ENCODE measurements at places on chromosomes 6 and 20. TPM values are rescaled to one million over a fixed set of nuclear protein-coding genes. Genes with fewer than 3 reads are reported as not detected.

- no peak for DNase-seq
Measured at GRCh38 chr20:33679758-33680485, 5.7 kb upstream of the NECAB3 start.

GRCh38 chr20:50798650-50799049, 3.8 kb downstream of the BCAS4 start:
- no peak for DNase-seq

TUBB1 gene
- total RNA-seq = not detected

- no peak for DNase-seq
Measured at GRCh38 chr20:5511930-5512329, 195.2 kb upstream of the PROKR2 start.

DNA sequence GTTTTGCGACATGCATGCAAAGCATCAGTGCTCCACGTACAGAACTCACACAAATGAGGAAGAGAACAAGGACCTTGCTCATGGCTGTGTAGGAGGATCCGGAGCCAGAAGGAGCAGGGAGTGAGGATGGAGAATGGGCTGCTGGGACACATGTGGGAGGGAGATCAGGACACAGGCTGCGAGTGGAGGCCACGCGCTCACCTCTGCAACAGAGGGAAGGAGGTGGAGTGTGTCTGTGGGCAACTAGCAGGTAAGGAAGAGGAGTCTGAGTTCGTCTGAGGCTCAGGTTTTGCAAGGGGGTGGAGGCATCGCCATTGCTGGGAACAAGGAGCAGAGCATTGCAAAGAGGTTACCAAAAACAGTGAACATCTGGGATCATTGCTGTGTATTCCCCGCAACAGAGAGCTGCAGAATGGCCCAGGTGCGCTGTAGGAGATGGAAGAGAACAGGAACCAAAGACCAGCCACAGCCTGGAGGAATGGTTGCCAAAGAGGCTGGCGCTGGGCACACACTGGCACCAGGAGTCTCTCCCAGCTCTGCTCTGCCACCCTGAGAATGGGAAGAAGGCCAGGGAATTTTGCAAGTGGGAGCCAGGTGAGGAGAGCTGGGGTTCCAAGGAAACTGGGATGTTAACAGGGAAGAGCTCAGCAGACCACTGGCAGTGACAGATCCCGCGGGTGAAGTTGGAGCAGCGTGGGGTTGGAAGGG, 90.0 kb upstream of the RPS6KA2 start:
- no peak for DNase-seq

LY6G6F gene
- not detected for total RNA-seq

TRIM40 gene
- not detected for total RNA-seq

STK4 gene
- total RNA-seq = 17.6 TPM

TRAM2 gene
- total RNA-seq = 19.2 TPM

ARFRP1 gene
- 49.0 TPM for total RNA-seq

TOX2 gene
- total RNA-seq = 2.0 TPM

SOX4 gene
- total RNA-seq = 59.8 TPM

ADGRB3 gene
- total RNA-seq = 4.7 TPM

ACSS1 gene
- total RNA-seq = 3.9 TPM

NELFE gene
- total RNA-seq = 132 TPM

HLA-DRB1 gene
- total RNA-seq = not detected

- DNase-seq = no peak
Measured at GRCh38 chr20:57613481-57613921, 6.7 kb downstream of the ZBP1 start.

TXLNB gene
- total RNA-seq = not detected

MPIG6B gene
- total RNA-seq = not detected

GRCh38 chr6:105879146-105879545, 207.0 kb upstream of the PRDM1 start:
- no peak for DNase-seq

DNA sequence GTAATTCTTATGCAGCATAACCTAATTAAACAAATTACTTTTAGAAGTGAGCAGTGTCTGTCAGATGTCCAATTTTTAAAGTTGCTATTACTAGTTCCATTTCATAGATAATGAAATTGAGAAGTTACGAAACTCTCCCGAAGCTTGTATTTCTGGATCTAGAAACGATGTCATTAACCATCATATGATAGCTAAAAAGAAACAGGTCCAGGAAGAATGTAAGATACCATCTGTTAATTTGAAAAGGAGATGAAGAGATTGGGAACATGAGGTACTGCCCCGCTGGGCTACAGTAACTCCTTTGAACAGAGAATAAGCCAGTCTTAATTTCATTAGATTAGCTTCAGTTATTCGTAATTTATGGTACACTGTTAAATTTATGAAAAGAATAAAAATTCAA, 47.5 kb upstream of the TMX4 start:
- no peak for DNase-seq

DNA sequence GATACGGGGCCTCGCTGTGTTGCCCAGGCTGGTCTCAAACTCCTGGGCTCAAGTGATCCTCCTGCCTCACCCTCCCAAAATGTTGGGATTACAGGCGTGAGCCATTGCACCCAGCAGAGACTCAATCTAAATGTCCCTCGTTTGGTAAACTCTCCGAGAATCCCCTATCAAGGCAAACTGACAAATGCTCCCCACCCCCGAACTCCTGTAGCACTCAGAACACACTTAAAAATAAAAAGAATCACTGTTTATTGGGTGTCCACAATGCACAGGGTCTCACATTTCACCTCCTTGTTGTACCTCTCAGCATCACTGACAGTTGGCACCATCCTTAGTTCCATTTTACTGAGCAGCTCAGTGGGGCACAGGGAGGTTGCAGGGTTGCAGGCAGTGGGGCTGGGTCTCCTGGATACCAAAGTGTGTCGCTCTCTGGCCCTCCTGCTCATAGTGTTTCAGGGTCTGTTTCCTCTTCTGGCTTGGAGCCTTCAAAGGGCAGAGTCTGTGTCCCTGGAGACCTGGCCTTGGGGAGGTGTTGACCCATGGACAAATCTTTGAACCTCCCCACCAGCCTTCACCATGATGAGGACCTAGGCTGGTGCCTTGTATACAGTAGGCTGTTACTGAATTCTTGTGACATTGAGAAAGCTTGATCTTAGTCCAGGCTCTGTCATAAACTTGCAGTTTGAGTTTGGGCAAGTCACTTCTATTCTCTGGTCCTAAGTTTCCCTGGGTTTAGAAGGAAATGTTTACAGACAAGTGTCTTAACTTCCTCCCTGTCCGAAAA, 8.5 kb upstream of the SRC start:
- DNase-seq = no peak

- DNase-seq = no peak
Measured at GRCh38 chr6:56478202-56478601, 164.5 kb downstream of the DST start.

TMEM170B gene
- total RNA-seq = 0.92 TPM

GRCh38 chr20:37498066-37498665, 22.9 kb upstream of the NNAT start:
- DNase-seq = no peak

C6orf141 gene
- total RNA-seq = 11.6 TPM

OR2B6 gene
- not detected for total RNA-seq

GRCh38 chr20:56443654-56444540, 24.5 kb upstream of the RTF2 start:
- DNase-seq = no peak

VNN1 gene
- under 0.01 TPM for total RNA-seq

RFX6 gene
- not detected for total RNA-seq

SNAP25 gene
- 1.4 TPM for total RNA-seq

- DNase-seq = no peak
Measured at GRCh38 chr20:50565383-50565782, 55.2 kb downstream of the PTPN1 start.

TGIF2 gene
- total RNA-seq = 22.0 TPM

DNA sequence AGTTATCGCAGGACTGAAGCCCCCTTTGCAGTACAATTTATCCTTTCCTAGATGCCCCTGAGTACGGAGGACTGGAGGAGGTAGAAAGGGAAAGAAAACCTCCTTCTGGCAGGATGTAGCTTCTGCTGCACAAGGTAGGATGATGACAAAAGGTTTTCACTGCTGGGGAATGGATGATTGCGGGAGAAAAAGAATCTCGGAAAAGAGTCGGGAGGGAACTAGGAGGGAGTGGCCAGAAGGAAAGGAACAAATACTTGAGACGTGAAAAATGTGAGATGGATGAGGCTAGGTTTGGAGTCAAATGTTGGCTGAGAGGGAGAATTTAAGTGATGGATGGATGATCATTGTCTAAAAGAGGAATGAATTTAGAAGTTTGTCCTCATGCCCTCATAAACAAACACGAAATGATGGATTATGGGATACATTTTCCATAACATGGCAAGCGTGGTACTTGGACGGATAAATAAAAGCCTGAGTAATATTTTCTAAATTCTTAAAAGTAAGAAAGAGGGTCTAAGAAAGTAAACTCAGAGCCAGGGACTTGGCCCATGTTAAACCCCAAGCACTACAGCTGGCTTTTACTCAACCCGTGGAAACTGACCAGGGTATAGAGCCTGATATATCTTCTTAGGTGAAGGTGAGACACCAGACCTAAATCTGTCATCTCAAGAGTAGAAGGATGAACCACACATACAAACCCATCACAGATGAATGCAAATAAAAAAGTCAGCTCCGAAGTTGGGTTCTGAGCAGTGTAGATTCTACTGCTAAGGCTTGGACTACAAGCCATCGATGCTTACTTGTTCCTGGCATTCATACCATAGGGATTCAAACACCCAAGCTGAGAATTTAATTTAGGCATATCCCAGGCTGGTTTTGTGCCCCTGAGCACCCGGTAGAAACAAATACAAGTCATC, 72.4 kb downstream of the HFE start:
- DNase-seq = no peak

DNA sequence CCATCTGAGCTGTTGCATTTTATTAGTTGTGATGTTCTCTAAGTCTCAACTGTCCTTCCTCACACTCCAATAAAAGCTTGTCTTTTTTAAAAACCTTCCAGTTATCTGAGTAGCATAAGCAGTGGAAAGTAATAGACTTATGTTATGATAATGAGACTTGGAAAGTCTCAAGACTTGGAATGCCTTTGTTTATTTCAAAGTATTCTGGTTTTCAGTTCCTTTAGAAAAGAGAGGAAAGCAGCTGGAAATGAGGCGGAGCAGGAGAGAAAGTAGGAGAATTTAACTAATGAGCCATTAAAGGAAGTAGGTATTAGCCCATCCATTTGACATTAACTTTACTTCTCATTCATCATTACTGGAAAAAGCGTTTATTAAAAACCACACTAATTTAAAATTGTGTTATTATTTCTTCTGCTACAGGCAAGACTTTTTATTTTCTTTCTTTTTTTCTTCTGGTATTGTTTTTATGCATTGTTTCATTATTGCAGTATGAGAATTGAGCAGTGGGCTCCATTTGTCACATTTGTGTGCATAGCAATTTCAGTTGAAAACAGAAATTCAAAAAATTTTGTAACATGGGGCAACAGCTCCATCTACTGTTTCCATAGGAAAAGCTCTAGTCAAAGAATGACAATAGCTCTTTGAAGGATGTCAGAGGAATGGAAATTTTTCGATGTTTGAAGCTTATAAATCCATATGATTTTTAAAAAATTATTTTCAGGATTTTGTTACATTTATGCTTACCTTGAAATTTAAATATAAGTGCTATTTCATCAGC, 194.8 kb downstream of the COL9A1 start:
- no peak for DNase-seq

DNA sequence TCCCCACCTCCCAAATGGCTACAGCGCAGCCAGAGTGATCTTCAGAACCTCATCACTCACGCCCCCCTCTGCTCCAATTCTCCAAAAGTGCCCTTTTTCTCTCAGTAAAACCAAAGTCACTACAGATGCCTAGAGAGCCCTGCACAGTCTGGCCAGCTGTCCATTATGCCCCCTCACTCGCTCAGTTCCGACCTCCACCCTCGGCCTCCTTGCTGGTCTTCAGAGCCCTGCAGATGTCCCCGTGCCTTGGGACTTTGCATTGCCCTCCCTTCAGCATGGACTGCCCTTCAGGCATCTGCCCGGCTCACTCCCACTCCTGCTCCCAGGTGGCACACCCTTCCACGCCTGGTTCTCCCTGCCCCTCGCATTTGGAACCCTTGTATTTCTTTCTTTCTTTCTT, 1.1 kb upstream of the RAET1E start:
- DNase-seq = no peak

KIAA0408 gene
- total RNA-seq = 2.0 TPM

TFEB gene
- total RNA-seq = 3.3 TPM

GRCh38 chr6:134217105-134217797, 100.7 kb downstream of the SGK1 start:
- DNase-seq = peak; percentile 23

DNA sequence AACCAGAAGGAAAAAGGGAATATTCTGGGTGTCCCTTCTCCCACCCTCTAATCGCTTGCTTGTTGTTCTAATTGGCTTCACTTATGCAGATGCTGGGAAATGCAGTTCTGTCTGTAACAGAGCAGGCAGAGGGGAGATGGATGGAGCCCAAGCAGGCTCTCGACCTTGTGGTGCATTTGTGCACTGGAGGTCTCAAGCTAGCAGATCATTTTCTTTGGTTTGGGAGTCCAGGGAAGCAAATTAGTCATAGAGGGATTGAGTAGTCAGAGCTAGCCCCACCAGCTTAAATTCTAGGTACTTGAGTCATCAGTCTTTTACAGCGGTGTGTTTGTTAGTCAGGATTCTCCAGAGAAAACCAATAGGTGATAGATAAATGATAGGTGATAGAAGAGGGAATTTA, 234.7 kb upstream of the ECI2 start:
- peak; percentile 76 for DNase-seq

GRCh38 chr20:23379772-23380171, 17.8 kb downstream of the GZF1 start:
- no peak for DNase-seq

All from epithelial cell of proximal tubule (primary cell).